Dermis microvascular lymphatic vessel endothelial cell (primary cell): ENCODE measurements at places on chromosomes 12 and 14. TPM values are rescaled to one million over a fixed set of nuclear protein-coding genes. Genes with fewer than 3 reads are reported as not detected.

DNA sequence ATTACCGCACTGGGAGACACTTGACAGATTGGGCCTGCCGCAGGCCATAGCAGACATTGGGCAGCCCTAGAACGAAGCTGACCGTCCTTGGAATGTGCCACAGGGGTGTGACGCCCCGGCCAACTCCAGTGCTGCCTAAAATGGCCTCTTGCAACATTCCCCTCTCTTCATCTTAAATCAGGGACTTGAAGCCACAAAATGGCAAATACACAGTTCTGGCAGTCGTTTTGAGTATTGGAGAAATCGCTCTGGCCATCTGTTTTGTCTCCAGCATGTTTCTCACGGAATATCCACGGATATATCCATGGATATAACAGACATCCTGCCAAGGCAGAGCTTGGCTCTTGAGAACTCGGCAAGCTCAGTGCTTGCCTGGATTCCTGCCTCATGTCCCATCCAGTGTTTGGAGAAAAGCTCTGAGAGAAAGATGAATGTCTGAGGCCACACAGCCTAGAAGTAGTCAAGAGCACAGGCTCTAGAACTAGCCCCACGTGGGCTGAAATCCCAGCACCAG lies 158.4 kb downstream of the CHST11 start:
- no peak for DNase-seq

- DNase-seq, result peak; percentile 24
These were observed 49.8 kb upstream of the USP15 start for GRCh38 chr12:62210422-62210821.

- no peak for DNase-seq
These were observed 398.1 kb downstream of the NOVA1 start for GRCh38 chr14:26199590-26200370.

Gene TMEM233
- total RNA-seq, result 0.77 and 0.89 TPM in 2 replicates

DNA sequence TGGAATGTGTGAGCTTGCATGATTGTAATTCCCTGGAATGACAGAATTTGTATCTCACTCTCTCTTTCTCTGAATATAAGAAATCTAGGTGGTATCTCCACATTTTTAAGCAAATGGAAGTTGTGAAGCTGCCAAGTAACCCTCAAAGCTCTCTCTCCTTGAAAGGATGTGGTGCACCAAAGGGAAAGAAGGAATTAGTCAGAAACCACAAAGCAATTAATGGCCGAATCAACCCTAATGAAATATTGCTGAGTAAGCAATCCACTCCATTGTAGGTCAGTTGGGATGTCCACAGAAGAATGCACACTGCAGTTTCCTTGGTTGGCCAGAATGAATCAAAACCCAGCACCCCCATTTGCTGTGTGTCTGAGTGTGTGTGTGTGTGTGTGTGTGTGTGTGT lies 153.5 kb downstream of the KCNA5 start:
- DNase-seq, result no peak

- DNase-seq, result no peak
These were observed 173.7 kb downstream of the SYT10 start for GRCh38 chr12:33265900-33266299.

DNA sequence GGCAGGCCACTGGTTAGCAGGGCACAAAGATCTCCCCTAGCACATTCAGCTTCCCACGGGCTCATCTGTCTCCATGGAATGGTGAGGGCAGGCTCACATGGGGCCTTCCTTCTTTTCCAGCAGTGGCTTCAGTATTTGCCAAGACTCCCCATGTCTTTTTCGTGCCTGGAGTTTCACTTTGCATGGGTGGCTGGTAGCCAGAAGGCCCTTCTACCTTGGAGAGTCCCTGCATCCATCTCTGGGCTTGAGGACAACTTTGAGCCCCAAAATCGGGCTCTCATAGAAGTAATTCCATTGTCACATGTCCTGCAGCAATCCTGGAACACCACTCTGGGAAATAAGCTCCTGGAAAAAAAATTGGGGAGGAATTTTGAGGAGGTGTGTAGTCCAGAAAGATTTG lies 42.1 kb downstream of the NFKBIA start:
- no peak for DNase-seq

Gene AGAP2
- total RNA-seq, result 0.26 and 0.51 TPM in 2 replicates

Gene SYCP3
- total RNA-seq, result under 0.01 TPM in 1 of 2 replicates, not detected in the other

GRCh38 chr14:70597731-70598130 lies 2.7 kb downstream of the MED6 start:
- DNase-seq, result no peak

Gene DYNLL1
- total RNA-seq, result 241 and 279 TPM in 2 replicates

Gene ERBB3
- total RNA-seq, result 0.25 and 0.26 TPM in 2 replicates
